ENCODE measurements at places on chromosomes 12 and 14. TPM values are rescaled to one million over a fixed set of nuclear protein-coding genes. Genes with fewer than 3 reads are reported as not detected.
A peak's percentile ranks its signal among the peaks of the same experiment; 100 is the strongest.

DNA sequence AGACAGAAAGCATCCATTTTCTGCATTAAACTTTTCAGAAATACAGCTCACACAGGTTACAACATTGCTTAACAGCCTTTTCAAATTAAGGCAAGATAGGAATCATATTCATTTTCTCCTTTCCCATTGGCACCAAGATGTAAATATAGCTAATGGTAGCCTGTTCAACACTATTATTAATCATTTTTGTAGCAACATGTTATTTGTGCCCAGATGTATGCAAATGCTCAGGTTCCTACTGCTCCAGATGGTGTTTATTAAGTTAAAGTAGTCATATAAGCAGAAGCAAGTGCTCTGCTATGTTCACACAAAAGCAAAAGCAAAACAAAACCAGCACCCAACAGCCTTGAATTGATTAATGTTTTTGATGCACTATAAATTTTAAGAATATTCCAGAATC lies 1110.6 kb downstream of the SLC6A15 start:
- no peak for DNase-seq

DNA sequence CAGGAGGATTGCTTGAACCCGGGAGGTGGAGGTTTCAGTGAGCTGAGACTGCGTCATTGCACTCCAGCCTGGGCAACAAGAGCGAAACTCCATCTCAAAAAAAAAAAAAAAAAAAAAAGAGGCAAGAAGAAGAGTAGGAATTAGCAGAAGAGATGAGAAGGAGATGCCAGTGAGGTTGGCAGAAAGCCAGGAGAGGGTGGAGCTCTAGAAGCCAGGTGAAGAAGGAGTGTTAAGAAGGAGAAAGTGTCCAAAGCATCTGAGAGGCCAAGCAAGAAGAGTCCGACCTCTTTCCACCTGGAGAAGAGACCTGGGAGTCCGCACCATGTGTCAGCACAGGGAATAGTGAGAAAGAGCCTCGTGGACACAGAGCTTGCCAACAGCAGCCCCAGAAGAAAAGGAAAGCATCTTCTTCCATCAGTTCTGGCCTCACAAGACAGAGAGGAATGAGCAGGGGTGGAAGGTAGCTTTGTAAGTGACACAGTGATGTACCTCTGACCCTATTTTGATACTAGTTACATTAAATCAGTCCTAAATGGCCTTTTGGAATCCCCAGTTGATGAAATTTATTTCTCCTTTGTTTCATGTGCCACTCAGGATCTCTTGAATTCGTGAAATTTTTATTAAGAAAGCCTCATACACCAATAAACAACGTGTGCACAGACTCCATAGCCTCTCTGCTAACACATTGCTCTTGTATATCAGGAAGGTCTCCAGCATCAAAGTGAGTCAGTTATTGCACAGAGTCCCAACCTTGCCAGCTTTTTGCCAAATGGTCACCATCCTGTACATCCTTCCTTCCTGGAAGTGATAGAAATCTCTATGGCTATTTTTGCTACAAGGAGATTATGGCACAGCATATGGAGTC lies 70.6 kb downstream of the SAMD4A start:
- no peak for DNase-seq

DNA sequence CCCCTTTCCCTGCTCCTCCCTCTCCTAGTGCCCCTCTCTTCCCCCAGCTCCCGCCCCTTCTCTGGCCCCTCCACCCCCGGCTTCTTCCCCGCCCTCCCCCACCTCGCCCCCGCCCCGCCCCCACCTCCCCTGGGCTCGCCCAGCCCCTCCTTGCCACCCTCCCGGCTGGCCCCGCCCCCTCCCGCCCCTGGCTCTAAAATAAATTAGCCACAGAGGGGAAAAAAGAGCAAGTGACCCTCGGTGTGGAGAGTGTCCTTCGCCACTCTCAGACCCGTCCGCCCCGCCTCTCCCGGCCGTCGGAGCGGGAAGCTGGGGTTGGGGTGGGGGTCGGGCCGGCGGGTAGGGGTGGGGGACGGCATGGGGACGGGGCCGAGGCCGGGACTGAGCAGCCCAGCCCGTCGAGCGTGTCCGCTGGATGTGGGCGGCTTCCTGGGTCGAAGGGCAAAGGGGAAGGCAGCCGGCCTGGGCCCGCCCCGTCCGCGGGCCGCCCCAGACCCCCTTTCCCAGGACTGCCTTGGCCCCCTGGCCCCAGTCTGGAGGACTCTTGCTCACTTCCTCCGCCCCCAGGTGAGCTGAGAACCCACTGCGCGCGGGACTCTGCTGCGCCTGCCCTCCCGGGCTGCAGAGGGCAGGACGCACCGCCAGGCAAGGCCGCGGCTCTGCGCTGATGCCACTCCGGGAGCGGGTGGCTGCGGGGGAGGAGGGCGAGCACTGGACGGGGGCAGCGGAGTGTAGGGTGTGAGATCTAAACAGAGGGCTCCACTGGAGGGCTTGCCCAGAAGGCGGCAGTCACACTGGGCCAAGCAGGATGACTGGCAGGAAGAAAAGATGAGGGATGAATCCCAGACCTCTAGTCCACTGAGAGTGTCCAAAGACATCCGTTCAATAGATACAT lies 570 bp upstream of the FIGNL2 start:
- DNase-seq, result no peak

The PROX2 gene
- total RNA-seq, result not detected

DNA sequence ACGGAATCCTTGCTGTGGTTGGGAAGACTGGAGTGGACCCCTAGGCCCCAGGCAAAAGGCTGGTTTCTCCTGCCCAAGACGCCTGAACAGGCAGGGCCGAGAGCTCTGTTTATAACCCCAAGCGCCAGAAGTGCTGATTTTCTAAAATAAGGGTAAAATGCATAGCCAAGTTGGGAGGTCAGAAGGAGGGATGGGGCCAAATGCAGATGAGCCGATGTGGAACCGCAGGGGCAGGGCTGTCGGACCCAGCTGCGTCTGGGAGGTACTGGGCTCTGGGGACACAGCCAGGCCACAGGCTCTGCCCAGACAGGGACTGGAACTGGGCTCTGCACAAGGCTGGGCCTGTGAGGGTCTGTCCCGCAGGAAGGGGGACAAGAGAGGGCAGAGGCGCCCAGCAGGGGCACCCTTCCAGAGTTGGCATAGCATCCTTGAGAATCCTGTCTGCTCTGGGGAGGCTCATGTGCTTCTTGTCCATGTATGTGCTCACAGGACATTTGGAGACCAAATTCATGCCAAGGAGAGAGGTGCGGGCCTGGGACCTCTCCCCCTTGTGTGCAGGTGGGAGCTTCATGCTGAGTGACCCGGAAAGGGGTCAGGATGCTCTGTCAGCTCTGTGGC lies 49.1 kb downstream of the JAG2 start:
- no peak for DNase-seq

- DNase-seq, result no peak
These were observed 28.2 kb upstream of the RNASE1 start for GRCh38 chr14:20830831-20831230.

DNA sequence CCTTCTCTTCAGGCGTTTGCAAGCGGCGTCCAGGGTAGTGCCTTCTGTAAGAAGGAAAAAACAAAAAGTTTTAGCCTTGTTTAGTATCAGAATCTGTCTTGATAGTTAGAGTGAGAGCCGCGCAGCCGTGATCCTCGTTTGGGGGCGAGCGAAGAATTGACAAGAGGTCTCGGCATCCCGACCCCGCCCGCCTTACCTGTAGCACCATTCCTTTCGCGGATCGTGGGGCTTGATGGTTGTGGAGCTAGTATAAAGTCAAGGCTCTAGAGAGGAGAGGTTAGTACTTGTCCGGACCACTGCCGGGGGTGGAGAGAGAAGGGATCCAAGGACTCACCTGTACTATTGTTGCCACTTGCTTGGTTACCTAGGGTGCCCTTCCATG lies 494 bp downstream of the TMTC3 start:
- no peak for DNase-seq

The HOXC13 gene
- 1.5 TPM for total RNA-seq

The TMEM30B gene
- 19.6 TPM for total RNA-seq

The CLEC4A gene
- not detected for total RNA-seq

DNA sequence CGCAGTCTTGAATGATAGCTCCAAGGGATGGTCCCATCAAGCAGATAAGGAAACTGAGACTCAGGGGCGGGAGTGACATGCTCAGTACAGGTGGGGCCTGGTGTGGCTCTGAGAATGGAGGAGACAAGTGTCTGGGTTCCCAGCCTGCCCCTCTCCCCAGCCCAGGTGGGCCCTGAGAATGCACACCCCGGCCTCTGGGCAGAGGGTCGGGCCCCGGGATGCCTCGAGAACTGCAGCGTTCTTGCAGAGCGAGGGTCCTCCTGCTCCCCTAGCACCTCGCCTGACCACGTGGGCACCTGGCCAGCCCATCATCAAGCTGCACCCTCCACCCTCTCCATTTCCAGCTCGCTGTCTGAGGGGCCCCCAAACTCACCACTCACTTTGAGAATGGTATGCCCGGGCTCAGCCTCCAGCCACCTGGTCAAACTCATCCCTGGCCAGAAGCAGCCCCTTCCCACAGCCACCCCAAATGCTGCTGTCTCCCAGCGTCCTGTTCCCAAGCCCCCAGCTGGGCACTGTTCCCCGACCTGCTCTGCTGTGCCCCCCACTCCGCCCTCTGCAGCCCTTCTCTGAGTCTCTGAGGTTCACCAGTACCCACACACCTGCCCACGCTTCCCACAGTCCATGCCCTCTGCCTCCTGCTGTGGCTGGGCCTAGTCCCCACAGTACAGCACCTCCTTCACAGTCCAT lies 44.3 kb downstream of the CYP46A1 start:
- DNase-seq, result no peak

The PTPRO gene
- not detected for total RNA-seq

DNA sequence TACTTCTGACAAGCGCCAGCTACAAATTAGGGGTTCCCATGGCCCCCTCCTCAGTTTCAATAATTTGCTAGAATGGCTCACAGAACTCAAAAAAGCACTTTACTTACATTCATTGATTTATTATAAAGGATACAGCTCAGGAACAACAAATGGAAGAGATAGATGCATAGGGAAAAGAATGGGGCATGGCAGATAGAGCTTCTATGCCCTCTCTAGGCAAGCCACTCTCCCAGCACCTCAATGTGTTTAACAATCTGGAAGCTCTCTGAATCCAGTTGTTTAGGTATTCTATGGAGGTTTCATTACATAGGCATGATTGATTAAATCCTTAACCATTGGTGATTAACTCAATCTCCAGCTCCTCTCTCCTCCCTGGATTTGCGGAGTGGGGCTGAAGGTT lies 184.5 kb upstream of the DAAM1 start:
- no peak for DNase-seq

The FIGNL2 gene
- not detected for total RNA-seq

GRCh38 chr14:98288825-98289224 lies 983.2 kb downstream of the BCL11B start:
- DNase-seq, result no peak

DNA sequence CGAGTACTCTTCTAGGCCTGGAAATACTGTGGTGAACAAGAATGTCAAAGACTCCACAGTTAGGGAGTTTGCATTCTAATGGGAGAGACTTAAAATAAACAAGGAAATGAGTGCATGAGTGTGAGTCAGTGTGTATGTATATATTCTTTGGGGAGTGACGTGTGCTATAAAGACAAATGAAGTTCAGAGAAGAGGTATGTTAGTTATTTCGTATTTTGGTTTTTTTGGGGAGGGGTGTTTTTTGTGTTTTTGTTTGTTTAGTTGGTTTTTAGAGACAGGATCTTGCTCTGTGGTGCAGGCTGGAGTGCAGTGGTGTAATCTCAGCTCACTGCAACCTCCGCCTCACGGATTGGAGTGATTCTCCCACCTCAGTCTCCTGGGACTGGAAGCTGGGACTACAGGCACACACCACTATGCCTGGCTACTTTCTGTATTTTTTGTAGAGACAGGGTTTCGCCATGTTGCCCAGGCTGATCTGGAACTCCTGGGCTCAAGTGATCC lies 74.3 kb downstream of the SRGAP1 start:
- DNase-seq, result peak; percentile 27

- no peak for DNase-seq
These were observed 73.0 kb downstream of the SERPINA3 start for GRCh38 chr14:94685166-94685581.

DNA sequence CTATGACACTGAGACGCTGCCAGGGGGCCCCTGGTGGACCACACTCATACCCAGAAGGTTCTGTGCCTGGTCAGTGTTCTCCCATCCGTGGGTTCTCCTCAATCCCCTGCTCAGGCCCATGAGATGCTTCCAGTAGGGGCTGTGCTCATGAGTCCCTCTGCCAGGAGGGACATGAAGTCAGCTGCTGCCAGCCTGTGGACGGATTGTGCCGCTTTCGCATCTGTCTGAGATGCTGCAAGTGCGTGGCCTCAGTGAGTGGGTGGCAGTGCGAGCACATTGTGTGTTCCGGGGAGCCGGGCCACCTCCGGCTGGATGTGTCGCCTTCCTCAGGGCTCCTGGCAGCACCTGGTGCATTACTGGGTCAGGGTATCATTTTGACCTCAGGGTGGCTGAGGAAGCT lies 15.5 kb downstream of the TUNAR start:
- no peak for DNase-seq

DNA sequence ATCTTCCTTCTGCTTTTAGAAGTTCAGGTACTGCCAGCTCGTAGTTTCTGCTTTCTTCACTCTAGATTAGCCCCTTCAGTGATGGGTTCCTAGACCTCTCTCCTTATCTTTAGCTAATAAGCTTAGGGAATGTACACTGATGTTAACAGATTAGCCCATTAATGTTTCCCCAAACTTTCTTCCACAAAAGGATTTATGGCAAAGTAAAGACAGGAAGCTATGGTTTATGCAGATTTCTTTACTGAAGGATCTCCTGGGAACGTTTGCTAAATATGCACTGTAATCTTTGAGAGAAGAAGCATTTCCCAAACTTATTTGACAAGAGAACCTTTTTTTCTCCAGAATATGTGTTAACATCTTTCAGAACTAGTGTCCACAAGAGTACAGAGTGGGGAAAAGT lies 4.2 kb downstream of the SOCS4 start:
- no peak for DNase-seq

DNA sequence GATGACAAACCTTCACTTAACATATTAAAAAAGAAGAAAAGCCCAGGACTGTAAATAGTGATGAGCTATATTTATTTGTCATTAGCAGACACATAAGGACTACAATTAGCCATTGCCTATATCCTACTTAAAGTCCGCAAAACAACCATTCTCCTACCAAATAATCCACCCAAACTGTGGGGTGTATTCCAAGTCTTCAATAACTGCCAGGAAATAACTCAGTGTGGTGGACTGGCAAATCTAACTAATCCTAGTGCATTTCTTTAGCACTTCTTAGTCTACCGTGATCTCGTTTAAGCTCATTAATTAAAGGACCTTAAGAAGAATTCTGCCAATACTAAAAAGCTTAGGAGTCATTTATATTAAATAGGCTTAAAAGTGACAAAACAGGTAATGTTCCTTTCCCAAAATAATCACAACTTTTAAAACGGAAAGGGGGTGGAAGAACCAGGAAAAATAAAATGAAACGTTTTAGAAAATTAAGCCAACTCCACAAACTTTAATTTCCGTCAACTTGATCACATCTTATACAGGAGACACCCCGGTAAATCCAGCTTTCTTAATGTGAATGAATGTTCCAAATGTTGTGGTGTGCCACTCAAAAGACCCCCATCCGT lies 1.8 kb downstream of the NOVA1 start:
- no peak for DNase-seq

DNA sequence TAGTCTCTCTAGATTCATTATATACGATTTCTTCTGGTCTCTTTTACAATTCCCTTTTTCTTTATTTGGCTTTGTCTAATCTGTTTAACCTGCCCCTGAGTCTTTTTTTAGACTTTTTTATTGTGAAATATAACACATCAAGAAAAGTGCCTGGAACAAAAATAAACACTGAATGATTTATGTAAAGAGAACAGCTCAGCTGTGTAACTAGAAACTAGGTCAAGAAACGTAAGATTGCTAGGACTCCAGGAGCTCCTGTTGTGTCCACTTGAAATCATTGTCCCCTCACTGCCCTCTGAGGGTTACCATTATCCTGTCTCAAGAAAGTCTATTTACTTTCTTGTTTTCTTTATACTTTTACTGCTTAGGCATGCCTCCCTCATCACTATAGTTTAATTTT lies 23.1 kb downstream of the EXD2 start:
- no peak for DNase-seq
